ENCODE measurements at places on chromosomes 13 and 19.

DNA sequence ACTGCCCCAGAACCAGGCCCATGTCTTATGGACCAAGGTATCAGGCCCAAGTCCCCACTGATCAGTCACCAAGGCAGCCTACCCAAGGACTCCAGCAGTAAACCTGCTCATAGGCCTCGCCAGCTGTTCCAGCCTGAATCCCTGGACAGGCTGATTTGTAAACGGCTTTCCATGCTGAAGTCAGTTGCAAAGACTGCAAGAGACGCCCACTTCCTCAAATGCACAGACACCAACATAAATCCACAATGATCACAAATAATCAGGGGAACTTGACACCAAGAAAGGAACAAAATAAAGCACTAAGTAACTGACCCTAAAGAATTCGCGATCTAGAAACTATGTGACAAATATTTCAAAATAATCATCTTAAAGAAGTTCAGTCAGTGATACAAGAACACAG lies 75.2 kb downstream of the RXFP2 start:
- no peak for DNase-seq

DNA sequence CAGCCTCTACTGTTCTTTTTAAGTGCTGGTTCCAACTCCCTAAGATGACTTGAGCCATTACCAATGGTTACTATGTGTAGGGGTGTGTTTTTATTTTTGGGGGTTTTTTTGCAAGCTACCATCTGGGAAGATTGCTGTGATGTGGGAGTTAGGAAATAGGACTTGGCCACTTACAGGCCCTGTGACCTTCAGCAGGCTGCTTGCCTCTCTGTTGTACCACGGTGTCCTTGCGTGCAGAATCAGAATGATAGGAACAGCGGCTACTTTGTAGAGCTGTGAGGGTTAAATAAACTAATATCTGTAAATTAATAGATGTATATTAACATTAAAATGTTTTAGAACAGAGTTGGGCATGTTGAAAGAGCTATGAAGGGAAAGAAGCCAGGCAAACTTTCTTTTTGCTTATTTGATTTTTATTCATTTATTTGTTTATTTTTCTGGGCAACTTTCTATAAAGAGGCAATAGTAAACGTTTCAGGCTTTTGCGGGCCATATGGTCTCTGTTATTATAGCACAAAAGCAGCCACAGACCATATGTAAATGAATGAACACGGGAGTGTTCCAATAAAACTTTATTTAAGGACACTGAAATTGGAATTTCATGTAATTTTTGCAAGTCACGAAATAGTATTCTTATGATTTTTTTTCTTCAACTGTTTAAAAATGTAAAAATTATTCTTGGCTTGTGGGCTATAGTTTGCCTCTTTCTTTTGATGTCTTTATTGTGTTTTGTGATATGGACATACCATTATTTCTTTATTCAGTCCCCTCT lies 26.4 kb upstream of the EHD2 start:
- no peak for DNase-seq

DNA sequence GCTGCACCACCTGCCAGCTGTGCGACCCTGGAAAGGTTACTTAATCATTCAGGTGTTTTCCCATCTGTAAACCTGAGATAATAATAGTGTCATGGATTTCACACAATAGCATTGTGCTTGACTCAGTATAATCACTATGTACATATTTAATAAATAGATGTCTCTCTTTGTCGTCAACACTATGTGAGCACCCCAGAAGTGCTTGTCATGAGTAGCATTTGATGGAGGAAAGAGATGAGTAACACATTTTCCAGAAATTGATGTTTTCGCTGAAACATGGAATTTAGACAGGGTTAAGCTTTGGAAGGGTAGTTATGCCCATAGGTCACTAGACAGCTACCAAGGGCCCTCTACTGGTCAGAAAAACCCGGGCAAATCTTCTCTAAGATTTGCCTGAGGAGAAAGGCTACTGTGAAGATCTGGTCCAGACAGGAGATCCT lies 9.5 kb upstream of the MBNL2 start:
- no peak for DNase-seq

DNA sequence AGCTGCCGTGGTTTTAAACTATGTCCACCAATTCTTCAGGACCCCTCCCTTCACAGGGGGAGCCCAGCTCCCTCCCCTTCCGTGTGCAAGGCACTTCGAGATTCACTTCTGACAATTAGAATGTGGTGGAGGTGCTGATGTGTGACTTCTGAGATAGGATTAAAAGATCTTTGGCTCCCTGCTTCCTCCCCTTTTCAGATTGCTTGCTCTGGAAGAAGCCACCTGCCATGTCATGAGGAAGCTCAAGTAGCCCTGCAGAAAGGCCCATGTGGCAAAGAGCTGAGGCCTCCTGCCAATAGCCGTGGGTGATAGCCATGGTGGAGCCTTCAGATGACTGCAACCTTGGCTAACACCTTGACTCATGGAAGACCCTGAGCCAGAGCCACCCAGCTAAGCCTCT lies 204.9 kb downstream of the COL4A1 start:
- no peak for DNase-seq

All from right atrium auricular region (tissue), 2 donors.